Common myeloid progenitor, CD34-positive (primary cell): ENCODE measurements at places on chromosomes 2 and 18.
A peak's percentile ranks its signal among the peaks of the same experiment; 100 is the strongest.

GRCh38 chr2:28438532-28439063, 45.9 kb downstream of the FOSL2 start:
- peak; percentile 54 for DNase-seq

- no peak for DNase-seq
Measured at GRCh38 chr2:238868616-238869292, 20.9 kb downstream of the TWIST2 start.

DNA sequence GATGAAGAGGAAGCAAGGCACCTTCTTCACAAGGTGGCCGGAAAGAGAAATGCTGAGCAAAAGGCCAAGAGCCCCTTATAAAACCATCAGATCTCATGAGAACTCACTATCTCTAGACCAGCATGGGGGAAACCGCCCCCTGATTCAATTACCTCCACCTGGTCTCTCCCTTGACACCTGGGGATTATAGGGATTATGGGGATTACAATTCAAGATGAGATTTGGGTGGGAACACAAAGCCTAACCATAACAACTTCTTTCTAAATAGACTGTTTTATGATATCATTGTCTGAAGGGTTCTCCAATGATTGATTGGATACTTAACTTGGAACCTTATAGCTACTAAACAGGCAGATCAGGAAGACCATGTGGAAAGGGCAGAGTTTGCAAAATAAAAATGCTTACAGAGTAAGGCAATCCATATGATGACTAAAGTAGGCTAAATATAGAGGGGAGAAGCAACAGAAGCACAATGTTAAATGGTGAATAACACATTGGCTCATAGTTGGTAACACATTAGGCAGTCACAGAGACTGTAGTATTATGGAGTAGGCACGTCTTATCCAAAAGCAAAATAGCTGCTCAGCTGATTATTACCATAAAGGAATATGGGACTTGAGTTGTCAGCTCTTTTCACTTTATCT, 179.0 kb downstream of the BARD1 start:
- DNase-seq, result no peak

DNA sequence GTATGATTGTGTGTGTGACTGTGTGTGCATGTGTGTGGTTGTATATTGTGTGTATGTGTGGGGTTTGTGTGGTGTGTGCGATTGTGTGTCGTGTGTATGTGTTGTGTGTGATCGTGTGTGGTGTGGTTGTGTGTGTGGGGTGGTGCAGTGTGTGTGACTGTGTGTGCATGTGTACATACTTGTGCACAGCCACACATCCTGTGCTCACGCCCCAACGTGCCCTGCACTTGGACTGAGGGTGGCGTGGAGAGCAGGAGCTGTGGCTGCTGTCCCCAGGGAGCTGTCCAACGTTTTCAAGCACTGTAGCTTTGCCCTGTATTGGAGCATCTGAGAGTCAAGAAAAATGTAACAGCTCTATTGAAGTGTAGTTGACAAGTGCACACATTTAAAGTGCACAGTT, 243.2 kb upstream of the HDAC4 start:
- peak; percentile 34 for DNase-seq

DNA sequence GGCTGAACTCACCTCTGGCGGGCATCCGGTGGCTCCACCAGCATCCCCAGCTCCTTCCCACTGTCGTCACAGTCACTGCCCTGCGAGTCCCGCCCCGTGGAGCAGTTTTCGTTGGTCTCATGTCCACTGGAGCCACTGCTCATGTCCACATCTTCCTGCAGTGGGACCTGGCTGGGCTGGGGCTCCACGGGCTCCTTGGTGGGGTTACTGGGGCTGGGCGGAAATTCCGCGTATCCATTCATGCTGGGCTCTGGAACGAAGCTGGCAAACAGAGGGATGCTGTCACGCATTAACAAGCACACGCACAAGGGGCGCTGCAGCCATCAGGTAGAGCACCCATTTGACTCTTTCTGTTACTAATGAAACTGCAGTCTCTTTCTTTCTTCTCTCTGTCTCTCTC, 10.7 kb downstream of the PER2 start:
- no peak for DNase-seq

DNA sequence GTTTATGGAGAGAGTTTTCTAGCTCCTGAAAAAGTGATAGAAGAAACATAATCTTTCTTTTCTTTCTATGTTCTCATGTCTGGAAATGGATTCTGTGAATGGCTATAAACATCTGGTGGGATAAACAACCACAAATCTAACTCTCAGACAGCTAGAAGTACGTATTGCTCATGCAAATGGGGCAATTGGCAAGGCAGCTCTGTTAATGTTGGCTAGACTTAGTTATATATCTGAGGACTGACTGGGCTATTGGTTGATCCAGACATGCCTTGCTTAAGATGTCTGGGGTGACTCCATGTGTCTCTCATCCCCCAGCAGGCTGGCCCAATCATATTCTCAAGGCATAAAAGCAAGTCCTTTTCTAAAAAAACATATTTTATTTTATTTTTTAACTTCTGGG, 939.2 kb upstream of the NRXN1 start:
- DNase-seq, result no peak

- DNase-seq, result no peak
Measured at GRCh38 chr2:107364361-107364950, 462.2 kb upstream of the RGPD4 start.

GRCh38 chr2:74983631-74984392, 25.4 kb downstream of the POLE4 start:
- no peak for DNase-seq

DNA sequence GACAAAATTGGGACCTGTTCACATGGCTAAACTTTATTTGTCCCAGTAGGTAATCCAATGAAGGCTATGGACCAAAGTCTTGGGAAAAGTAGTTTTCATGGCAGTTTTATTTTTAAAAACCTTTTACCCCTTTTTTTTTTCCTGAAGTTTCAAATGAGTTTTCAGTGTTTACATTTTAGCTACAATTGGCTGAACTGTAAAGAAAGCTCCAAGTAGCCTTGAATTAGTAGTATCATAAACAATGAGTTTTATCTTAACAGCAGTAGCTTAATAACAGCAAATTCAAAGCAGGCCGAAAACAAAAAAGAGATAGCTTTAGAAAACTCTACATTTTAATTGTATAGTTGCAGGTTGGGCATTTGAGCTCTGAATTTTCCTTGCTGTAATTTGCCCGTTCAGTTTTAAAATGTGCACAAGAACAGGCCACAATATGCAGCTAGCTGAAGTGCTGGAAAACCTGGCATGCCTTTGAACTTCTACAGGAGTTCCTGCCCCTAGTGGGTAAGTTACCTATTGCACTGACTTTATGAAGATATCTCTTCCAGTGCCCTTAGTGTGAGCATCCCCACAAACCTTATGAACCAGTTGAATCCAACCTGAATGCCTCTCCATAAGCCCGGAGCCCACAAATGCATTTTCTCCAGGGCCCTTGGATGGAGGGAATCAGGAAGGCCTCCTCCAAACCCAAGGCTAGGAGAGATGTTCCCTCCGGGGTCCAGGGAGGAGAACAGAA, 106.7 kb downstream of the XRCC5 start:
- peak; percentile 27 for DNase-seq

- DNase-seq, result peak; percentile 70
Measured at GRCh38 chr2:202069170-202070067, 3.6 kb upstream of the KIAA2012 start.

GRCh38 chr2:149467436-149467835, 120.1 kb downstream of the MMADHC start:
- no peak for DNase-seq

- DNase-seq, result peak; percentile 73
Measured at GRCh38 chr2:129396980-129397599, 582.4 kb upstream of the RAB6C start.

GRCh38 chr18:57644540-57644939, 22.9 kb upstream of the NARS1 start:
- DNase-seq, result no peak

- DNase-seq, result no peak
Measured at GRCh38 chr2:154720651-154721050, 22.2 kb downstream of the KCNJ3 start.

GRCh38 chr2:86253424-86253823, 54.2 kb downstream of the MRPL35 start:
- no peak for DNase-seq

- DNase-seq, result no peak
Measured at GRCh38 chr2:84959566-84960506, 11.1 kb upstream of the KCMF1 start.

DNA sequence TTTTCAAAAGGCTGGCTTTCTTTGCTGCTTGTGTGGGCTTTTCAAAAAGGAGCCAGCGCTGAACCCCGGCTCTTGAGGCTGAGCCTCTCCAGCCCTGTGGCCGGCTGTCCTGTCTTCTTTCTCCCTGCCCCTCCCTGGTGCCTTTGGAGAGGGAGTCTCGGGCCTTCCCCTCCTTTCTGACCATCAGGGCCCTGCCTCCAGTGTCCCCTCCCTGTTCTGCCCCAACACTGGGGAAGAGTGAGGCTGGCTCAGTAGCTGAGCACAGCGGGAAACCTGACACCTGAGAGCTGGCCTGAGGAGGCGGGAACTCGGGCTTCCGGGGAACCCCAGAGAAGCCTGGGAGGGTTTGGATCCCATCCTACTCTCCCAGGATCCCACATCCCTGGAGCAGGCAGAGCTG, 232.1 kb downstream of the LOXHD1 start:
- no peak for DNase-seq

DNA sequence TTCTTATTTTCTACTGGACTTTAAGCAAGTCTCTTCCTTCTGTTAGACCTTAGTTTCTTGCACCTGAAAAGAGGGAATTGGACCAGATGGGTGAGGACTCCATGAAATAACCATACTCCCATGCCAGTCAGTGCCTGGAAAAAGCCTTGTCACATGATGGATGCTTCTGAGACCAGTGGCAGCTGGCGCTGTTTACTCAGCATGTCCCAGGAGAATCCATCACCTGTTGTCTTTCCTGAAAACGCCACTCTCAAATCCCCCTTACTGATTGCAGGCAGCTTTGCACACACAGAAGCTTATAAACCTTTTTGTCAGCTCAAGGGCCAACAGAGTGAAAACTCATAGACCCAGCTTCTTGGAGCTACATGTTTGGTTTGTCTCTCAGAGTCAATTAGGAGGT, 117.6 kb downstream of the POLE4 start:
- DNase-seq, result no peak
